Fibroblast of villous mesenchyme (primary cell): ENCODE measurements at places on chromosomes 5 and 9.

- peak; percentile 96 for DNase-seq
Observed at GRCh38 chr5:150036513-150036912, 36.0 kb downstream of the HMGXB3 start.

- DNase-seq = no peak
Observed at GRCh38 chr9:2962471-2963172, 118.7 kb upstream of the PUM3 start.

GRCh38 chr5:180688330-180689070 lies 39.1 kb upstream of the FLT4 start:
- no peak for DNase-seq

GRCh38 chr9:133737774-133738639 lies at the start of gene SARDH:
Gene SARDH, minus strand, starts transcription at chr9:133738352. Its CDS starts 4,179 bp downstream, at chr9:133734173.
- peak; percentile 53 for DNase-seq

GRCh38 chr5:109281136-109281690 lies 128.6 kb downstream of the PJA2 start:
- no peak for DNase-seq

- DNase-seq = no peak
Observed at GRCh38 chr9:108419379-108419778, 436.4 kb downstream of the ACTL7B start.

DNA sequence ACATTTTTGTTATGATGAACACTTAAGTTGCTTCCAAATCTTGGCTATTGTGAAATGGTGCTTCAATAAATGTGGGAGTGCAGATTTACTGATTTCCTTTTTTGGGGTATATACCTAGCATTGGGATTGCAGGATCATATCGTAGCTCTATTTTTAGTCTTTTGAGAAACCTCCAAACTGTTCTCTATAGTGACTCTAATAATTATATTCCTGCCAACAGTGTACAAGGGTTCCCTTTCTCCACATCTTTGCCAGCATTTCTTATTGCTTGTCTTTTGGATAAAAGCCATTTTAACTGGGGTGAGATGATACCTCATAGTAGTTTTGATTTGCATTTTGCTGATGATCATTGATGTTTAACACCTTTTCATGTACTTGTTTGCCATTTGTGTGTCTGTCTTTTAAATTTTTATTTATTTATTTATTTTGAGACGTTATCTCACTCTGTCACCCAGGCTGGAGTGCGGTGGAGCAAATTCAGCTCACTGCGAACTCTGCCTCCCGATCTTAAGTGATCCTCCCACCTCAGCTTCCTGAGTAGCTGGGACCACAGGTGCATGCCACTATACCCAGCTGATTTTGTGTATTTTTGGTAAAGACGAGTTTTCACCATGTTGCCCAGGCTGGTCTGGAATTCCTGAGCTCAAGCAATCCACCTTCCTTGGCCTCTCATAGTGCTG lies 59.0 kb downstream of the UNC13B start:
- no peak for DNase-seq

- DNase-seq = peak; percentile 60
Observed at GRCh38 chr5:150487199-150488061, 20.5 kb upstream of the NDST1 start.

DNA sequence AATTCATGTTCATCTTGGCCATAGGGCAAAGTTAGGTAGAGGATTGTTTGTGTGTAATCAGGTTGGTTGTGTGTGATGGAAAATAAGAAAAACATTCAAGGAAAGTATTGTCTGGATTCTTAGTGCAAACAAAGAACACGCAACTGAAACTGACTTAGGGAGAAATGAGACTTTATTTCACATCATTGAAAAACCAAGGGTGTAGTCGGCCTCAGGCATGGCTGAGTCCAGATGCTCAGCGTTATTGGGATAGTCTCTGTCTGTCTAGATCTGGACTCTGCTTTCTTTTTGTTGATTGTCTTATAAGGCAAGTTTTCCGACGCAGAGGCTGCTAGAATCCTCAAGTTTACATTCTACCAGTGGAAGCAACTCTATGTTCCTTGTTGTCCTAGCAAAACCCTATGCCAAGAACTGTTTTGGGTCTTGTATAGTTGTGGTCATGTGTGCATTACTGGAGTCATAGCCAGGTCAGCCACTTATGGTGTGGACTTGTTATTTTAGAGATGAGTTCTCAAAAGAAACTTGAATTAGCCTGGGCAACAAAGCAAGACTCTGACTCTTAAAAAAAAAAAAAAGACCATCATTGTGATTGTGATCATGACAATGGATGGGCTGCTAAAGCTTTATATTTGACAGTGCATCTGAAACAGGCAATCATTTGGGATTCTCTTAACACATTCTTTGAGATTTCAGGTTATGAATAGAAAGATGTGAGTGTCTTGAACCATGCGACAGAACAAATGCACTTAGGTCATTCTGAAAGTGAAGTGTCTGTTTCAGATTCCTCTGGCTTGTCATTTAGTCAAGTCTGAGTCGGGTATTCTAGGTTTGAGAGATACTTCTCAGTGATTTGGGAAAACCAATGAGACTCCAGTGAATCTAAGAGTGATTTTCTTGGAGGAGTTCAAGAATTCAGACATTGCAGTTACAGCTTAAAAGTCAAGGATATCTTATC lies 82.6 kb downstream of the DOCK2 start:
- DNase-seq = no peak

DNA sequence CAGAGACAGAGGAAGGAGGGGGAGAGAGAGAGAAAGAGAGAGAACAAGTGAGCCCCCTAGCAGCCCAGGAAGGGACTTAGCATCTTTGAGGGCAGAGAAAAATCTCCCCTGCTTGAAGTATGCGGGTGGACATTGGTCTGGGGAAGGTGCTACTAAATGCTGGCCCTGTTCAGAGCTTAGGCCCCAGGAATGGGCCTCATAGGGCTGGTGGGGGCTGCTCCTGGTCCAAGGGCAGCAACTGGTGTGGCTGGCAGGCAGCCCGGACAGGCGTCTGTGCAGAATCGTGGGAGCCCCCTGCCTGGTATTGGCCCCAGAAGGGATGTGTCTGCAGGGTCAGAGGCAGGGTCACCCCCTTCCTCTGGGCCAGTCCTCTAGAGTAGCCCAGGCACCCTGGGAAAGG lies 47.8 kb upstream of the SUSD3 start:
- no peak for DNase-seq

DNA sequence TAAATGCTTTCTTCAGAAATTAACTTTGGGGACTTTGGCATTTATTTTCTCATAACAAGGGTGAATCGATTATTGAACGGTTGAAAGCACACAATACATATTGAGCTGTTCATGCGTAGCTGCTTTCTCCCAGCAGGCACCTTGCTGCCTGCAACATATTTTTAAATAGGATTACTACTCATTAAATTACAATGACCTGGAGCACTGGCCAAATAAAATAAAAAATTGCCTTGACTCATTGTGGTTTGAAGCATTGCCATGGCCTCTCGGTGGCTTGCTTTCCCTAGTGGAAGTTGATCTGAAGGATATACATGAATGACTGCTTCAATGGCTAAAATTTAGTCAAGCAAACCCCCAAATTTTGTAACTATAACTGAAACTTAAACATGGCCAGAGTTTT lies 181.6 kb upstream of the NUDT12 start:
- peak; percentile 39 for DNase-seq

DNA sequence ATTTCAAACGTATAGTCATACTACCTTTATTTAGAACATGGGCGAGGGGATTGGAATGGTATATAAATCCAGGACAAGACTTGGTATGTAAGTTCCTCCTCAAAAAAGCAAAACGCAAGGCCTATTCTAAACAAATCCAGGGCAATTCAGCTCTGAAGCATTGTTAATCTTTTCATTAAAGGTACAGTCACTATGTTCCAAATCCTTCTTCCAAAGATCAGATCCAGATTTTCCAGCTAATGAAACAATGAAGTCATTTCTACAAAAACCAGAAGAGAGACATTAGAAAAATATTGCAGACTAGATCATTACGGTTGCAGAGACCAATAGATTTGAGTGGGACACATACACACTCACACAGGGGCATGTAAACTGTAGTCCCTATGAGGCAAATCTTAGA lies 116.1 kb upstream of the BNC2 start:
- DNase-seq = no peak

GRCh38 chr9:91034976-91035824 lies 233.6 kb downstream of the SYK start:
- DNase-seq = no peak

- DNase-seq = no peak
Observed at GRCh38 chr5:121668635-121669034, 183.0 kb upstream of the FTMT start.

GRCh38 chr5:58477760-58478376 lies 13.4 kb upstream of the GAPT start:
- DNase-seq = peak; percentile 17

- DNase-seq = no peak
Observed at GRCh38 chr5:169421677-169422076, 120.7 kb upstream of the SLIT3 start.

DNA sequence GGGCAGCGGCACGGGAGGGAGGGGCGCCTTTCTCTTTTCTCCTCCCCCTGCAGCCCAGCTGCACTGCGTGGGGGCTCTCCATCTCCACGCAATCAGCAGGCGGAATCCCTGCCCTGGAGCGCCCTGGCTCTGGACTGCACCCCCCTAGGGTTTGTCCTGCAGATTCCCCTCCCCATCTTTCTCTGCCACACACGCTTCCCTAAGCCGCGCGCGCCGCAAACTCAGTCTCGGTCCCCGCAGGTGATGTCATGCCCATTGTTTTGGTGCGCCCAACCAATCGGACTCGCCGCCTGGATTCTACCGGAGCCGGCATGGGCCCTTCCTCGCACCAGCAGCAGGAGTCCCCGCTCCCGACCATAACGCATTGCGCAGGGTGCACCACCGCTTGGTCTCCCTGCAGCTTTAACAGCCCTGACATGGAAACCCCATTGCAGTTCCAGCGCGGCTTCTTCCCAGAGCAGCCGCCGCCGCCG lies at the start of gene KCNN2:
TSS of gene KCNN2 (plus strand) at position 347 of the 473 bp plus-strand sequence. CDS start at position 417, 70 bp downstream.
- DNase-seq = peak; percentile 70

DNA sequence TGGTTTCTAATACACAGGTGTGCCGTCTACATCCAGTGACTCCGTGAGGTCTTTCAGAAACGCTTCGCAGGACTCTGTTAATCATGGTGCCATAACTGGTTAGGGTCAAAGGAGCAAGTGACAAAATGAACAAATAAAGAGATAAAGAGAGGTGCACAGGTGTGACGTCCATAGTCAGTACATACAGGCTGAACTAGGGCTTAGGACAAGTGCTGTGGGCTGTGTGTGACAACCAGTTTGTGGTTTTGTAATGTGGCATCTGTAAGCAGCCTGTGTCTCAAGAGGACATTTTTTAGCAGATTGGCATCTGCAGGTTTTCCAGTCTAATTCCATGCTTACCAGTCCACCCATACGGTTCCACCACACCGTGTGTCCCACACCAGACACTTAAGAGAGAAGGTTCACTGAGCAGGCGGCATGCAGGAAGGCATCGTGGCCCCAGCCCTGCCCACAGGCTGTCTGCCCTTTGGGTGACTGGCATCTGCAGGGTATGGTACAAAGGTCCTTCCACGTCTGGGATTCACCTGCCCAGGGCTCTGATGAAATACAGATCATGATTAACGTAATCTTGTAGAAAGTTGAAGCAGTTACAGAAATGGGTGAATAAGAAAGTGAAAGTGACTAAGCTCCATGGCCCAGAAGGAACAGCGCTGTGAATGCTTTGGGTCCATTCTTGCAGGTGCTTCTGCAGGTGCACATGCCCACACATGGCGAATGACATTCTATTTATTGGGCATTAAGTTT lies 26.9 kb downstream of the SRD5A1 start:
- no peak for DNase-seq

- DNase-seq = peak; percentile 8
Observed at GRCh38 chr5:174454464-174454863, 269.9 kb upstream of the MSX2 start.

- DNase-seq = no peak
Observed at GRCh38 chr9:132948482-132949050, 4.2 kb upstream of the TSC1 start.

DNA sequence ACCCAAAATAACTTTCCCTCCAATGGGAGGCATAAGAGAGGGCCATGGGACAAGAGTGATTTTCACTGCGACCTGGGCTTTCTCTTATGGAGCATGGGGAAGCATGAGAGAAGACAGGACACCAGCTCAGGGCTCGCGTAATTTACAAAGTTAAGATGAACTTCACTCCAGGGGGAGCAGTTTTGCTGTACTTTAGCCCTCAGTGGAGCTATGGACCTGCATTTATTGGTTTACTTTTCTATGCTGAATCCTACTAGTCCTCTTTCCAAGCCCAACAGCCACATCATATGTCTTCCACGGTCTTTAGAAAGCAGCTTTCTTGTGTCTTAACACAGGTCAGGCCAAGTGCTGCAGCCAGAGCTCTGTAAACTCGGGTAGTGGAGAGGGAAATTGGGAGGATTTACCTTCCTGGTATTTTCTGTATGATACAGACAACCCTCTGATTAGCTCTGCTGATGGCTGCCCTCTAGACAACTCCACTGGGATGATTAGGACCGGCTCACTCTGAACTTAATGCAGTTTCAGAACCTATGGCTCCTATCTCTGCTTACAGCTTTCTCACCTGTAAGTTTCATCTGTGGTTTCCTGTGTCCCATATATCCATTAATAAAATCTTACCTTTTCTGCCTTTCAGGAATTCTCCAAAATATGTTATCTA lies 581.0 kb upstream of the RORB start:
- DNase-seq = peak; percentile 8

GRCh38 chr5:180302256-180302655 lies 10.4 kb upstream of the MAPK9 start:
- no peak for DNase-seq

DNA sequence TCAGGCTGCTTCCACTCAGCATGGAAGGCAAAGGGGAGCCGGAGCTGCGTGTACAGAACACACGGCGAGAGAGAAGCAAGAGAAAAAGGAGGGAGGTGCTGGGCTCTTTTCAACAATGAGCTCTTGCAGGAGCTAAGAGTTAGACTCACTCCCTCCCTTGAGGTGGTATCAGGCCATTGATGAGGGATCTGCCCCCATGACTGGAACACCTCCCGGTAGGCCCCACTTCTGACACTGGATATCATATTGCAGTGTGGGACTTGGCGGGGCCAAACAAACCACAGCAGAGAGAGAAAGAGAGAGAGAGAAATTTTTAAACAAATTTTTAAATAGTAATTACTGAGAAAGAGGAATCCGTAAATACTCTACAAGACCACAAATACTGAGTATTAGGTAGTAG lies 182.2 kb downstream of the TRIO start:
- no peak for DNase-seq

DNA sequence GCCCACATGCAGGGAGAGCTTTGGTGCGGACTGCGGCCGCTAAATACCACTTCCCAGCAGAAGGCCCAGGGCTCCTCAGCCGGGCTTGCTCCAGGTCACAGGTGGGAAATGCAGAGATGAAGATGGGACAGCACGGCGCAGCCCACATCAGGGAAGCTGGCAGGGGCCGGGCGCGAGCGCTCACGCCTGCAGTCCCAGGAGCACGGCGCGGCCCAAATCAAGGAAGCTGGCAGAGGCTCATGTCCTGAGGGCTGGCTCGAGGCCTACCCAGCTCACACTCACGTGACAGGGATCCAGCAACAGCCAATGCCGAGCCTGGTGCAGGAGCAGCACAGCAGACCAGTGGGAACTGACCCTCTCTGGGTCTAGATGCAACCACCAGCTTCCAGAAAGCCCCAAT lies 16.3 kb downstream of the LPCAT1 start:
- DNase-seq = no peak

DNA sequence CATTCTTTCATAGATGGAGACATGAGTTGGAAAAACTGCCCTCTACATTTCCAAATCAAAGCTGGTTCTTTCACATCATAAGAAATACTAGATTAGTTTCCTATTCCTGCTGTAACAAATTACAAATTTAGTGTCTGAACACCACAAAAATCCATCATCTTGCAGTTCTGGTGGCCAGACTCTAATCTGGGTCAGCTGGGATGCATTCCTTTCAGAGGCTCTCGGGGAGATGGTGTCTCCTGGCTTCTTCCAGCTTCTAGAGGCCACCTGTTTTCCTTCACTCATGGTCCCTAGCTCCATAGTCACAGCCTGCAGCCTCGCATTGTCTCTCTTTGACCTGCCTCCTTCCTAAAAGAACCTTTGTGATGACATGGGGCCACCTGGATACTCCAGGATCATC lies 65.2 kb downstream of the RETREG1 start:
- no peak for DNase-seq
